ENCODE measurements at places on chromosomes 2 and 18.

DNA sequence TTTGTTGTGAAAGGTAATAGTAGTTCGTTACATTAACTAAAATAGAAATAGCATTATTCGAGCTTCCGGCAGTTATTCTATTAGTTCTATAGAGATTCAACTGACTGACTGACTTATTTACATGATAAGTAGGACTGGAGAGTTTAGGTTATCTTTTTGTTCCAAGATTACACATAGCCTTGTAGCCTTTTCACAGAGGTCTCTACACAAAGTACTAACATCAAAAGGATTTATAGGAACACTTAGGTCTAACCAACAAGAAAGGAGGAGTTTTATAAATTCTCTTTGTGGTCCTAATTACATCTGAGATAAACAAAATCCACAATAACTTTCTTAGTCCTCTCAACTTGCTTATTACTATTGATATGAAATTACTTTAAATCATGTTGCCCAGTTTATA is 62.8 kb downstream of the SOS1 start:
- DNase-seq = no peak

- DNase-seq = no peak
These were observed 70.2 kb upstream of the SMIM21 start for GRCh38 chr18:75497576-75498235.

- no peak for DNase-seq
These were observed 10.3 kb downstream of the ITGA6 start for GRCh38 chr2:172437419-172438341.

GRCh38 chr2:62187246-62187645 is 8.7 kb upstream of the B3GNT2 start:
- DNase-seq = no peak

DNA sequence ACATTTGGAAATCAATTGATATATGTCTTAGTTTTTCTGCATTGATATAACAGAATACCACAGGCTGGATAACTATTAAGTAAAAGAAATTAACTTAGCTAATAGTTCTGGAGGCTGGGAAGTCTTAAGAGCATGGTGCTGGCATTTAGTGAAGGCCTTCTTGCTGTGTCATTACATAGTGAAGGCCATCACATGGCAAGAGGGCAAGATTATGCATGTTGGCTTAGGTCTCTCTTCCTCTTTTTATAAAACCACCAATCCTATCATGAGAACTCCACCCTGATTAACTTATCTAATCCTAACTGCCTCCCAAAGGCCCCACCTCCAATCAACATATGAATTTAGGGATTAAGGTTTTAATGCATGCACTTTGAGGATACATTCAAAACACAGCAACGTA is 225.5 kb upstream of the VRK2 start:
- no peak for DNase-seq

DNA sequence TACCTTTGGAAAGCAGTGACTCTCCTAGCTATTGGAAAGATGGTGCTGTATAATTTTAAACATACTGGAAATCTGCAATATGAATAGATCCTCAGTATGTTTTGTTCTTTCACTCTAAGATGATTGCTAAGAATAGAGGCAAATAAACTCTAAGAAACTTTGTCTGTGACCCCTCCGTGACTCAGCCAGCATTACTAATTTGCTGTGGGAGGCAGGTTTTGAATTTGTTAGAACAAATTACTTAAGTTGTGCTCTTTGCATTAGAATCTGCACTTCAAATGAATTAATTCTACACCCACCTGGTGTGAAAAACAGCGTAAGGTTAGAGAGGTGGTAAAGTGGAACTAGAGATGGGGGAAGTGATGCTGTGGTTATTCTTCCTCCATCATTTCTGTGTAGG is 142.2 kb downstream of the RAPGEF4 start:
- DNase-seq = no peak

DNA sequence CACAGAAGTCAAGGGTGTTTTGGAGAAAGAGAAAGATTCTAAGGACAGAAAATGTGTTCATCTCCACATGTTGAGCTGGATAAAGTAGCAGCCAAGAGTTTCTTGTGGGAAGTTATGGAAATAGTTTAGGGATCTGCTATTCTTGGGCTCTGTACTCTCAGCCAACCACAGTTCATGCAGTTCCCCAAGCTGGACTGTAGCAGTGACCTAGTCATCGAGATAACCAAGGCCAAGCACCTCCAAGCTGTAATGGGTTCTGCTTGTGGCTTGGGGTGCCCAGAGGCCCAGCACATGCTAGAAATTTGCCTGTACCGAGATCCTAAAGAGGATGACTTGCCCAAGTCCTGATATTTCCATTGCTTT is 91.9 kb upstream of the RASGRP3 start:
- DNase-seq = no peak

DNA sequence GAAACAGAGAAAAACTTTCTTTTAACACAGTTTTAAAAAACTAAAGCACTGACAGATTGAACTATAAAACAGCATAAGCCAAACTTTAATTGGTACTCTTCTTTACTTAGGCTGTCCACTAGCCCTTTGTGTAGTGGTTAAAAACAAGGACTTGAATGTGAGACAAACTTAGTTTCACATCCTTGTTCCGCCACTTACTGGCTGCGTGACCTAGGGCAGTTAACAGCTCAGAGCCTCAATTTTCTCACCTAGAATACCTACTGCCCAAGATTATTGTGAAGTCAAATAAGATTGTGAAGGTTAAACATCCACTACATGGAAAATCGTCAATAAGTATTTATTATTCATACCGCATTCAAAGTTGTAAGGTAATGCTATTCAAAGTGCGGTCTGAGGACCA is 2.0 kb downstream of the WDR35 start:
- DNase-seq = no peak

DNA sequence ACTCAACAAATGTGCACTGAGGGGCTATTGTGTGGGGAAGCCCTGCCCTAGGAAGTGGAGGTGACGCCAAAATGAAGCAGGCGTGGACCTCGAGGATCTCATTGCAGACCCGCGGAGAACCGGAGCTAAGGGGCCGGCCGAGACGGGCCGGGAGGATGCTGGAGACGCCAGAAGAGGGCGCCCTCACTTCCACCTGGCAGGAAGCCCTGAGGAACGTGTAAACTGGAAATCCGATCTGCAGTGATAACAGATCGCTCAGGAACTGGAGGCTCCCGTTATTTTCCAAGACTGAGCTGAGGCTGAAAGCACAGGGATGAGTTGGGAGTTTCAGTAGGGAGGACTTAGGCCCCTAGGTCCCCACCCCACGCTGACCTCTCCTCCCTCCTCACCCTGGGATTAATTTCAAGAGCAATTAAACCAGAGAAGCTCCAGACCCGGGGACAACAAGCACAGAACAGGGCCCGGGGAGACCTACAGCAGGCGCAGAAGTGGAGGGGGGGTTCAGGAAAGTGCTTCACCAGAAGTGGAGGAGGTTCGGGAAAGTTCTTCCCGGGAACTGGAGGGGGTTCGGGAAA is 7.7 kb upstream of the COL6A3 start:
- no peak for DNase-seq

GRCh38 chr2:195513119-195513518 is 143.9 kb upstream of the SLC39A10 start:
- no peak for DNase-seq

- no peak for DNase-seq
These were observed 79.8 kb upstream of the CCDC141 start for GRCh38 chr2:179129574-179130238.

DNA sequence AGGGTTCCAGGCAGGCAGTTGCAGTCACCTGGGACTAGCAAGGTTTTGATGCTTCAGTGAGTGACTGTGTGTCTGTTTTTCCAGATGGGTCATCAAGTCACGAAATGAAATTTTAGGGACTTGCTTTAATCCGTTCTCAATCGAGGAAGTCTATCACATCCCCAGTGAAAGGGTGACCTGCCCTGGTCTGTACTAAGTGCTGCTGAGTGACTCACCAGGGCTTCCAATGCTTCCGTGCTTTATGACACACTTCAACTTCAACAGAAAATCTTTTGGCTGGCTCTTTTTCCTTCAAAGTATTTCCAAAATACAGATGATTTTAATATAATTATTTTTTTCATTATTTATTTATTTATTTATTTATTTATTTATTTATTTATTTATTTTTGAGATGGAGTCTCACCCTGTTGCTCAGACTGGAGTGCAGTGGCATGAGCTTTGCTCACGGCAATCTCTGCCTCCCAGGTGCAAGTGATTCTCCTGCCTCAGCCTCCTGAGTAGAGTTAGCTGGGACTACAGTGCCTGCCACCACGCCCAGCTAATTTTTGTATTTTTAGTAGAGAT is 18.4 kb downstream of the TFCP2L1 start:
- DNase-seq = no peak

DNA sequence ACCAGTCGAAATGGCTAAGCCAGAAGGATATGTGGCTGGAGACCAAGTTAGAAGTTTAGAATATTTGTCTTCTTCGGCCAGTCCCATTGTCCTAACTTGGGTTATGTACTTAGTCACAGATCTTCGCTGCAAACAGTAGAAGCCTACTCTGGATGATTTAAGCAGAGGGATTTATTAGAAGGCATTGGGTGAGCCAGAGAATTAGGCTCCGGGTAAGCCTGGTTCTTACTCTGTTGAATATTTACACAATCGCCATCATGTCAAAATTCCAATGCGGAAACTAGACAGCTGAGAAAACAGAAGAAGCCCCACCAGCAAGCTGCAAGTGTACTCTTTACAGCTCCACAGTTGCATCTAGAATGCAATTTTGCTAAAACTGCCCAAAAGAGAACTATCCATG is 276.6 kb downstream of the CMPK2 start:
- no peak for DNase-seq

- no peak for DNase-seq
These were observed 416.6 kb upstream of the NXPH2 start for GRCh38 chr2:139196754-139197153.

- DNase-seq = no peak
These were observed 77.1 kb upstream of the NARS1 start for GRCh38 chr18:57698571-57699276.

GRCh38 chr2:69770193-69770702 is 28.3 kb downstream of the ANXA4 start:
- DNase-seq = peak; percentile 52

DNA sequence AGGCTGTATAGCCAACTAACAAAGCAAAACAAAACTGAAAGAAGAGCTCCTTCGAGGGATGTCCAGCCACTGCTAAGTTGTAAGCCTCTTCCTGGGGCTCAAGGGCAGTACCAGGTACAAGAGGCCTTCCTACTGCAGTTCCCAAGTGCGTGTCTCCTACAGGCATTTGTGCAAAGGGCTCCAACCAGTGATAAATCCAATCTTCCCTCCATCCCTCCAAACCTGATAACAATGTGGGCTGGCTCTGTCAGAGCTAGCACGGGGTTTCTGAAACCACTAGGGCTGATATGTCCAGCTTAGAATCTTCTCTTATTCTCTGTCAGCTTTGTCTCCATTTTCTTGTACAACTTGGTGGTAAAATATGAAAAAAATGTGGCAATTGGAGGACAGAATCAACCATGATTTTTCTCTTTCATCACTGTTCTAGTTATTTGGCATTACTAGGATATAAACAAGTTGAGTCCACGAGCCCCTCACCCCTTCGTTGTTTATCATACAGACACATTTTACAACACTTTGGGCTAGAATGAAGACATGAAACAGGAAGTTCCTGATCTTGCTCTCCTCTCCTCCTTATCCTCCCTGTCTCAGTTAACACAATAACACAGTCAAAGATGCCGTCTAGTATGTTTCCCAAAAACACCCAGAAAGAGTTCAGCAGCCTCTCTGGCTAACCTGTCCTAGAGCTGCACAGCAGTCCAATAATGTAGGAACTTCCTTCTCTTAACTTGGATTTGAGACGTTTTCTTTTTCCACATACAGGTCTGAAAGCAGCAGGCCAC is 35.4 kb upstream of the WIPF1 start:
- DNase-seq = no peak

DNA sequence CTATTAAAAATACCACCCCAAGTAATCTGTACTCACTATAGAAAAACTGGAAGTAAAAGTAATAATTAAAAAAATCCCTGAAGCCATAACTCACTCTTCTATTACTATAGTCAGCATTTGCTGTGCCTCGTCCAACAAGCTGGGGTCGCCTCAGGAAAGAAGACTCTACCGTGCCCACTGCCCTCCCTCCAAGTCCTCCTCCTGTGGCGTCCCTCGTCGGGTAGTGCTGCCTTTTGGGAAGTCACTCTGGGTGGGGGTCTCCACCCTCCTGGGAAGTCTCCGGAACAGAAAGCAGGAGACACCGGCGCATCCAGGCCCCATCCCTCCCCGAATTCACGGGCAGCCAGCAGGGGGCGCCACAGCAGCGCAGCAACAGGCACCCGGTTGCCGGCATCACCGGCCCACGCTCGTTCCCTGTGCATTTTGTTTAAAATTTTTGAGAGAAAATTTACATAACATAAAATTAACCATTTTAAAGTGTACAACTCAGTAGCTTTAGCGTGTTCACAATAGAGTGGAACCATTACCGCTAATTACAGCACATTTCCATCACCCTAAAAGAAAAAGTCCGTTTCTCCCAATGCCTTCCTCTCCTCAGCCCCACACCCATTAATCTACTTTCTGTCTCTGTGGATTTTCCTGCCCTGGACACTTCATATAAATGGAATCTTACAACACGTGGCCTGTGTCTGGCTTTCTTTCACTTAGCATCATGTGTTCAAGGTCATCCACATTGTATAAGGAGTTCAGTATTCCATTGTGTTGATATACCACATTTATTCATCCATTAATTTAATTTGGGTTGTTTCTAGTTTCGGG is 62.2 kb downstream of the ADNP2 start:
- no peak for DNase-seq

GRCh38 chr18:76402026-76402990 is 92.7 kb downstream of the ZNF516 start:
- no peak for DNase-seq

DNA sequence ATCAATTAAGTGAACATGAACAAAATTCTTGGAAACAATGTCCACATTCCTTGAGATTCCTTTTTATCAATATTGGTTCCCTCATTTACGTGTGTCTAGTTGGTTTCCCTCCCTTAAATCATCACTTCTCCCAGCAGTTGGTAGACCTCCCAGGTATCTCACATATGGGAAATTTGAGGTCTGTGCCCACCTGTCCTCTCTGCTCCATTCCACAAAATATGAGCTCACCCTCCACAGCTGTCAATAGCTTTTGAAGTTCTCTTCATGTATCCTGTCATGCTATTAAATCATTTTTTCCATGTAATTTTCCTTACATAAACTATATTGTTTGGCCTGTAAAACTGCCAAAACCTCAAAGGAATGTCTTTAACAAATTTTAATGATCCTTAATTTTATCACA is 992.2 kb upstream of the ACVR2A start:
- no peak for DNase-seq

DNA sequence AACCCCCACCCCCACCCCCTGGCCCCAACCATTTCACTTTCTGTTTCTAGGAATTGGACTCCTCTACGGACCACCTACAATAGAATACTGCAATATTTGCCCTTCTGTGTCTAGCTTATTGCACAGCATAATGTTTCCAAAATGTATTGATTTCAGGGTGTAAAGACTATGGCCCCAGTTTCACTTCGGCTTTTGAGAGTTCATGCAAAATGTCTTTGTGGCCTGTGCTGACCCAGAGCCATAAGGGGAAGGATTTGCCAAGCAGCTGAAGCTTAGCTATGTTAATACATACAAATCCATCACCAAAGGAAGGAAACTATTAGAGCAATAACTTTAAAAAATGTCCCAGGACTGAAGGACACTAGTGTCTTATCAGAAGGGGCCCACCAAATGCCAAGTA is 11.2 kb upstream of the ATP9B start:
- no peak for DNase-seq

Data from HS-27A (cell line).